Testis (tissue), 5 donors: ENCODE measurements at places on chromosomes 16 and 17. TPM values are rescaled to one million over a fixed set of nuclear protein-coding genes. Genes with fewer than 3 reads are reported as not detected.
A peak's percentile ranks its signal among the peaks of the same experiment; 100 is the strongest.

DNA sequence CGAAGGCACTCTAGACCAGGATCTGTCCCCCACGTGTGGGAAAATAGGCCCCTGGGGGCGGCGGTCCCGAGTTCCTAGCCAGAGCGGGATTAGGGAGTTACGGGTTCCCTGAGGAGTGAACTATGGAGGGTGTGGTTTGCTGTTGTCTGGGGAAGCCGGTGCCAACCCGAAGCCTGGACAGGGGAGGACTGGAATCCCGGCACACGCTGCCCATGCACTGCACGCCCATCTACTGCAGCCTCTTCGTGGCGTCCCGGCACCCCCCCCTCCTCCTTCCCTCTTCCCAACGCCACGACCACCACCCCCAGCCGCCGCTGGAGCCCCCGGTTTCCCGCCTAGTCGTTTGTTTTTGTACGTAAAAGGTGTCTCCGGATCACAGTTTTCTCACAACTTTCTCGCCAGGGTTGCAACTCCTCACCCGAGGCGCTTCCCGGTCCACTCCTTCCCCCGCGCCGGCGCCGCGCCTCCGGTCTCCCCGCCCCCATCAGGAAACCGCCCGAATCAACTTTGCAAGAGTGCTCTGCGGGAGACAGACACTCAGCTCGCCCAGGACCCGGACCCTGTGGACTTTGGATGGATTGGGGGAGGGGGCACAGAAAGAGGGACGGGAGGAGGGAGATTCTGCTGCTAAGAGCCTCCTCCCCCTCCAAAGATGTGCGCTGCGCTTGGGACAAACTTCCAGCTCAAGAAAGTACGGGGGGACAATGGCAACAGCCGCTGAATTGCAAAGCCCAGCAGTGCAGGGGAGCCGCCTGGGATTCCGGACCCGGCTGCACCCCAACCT, 1.4 kb upstream of the LHX1 start:
- H3K27ac ChIP-seq: no peak overlapping the region
- H3K36me3 ChIP-seq: no peaks in the 10 kb centered on the region
- H3K4me3 ChIP-seq: peak overlapping the region; percentile 16
- H3K27me3 ChIP-seq: peaks cover 27% of the 10 kb centered on the region
- DNase-seq: no peak

- H3K27me3 ChIP-seq: no peaks in the 10 kb centered on the region
- peak; percentile 67 for DNase-seq
- no peaks in the 10 kb centered on the region for H3K36me3 ChIP-seq
- H3K4me3 ChIP-seq: no peak overlapping the region
- peak overlapping the region; percentile 93 for H3K27ac ChIP-seq
- peaks cover 41% of the 10 kb centered on the region for H3K4me1 ChIP-seq
Measured at GRCh38 chr17:76707985-76708807, 2.6 kb downstream of the MXRA7 start.

GRCh38 chr16:46996391-46996790, 22.9 kb upstream of the DNAJA2 start:
- no peak overlapping the region for H3K27ac ChIP-seq
- no peak for DNase-seq

DNA sequence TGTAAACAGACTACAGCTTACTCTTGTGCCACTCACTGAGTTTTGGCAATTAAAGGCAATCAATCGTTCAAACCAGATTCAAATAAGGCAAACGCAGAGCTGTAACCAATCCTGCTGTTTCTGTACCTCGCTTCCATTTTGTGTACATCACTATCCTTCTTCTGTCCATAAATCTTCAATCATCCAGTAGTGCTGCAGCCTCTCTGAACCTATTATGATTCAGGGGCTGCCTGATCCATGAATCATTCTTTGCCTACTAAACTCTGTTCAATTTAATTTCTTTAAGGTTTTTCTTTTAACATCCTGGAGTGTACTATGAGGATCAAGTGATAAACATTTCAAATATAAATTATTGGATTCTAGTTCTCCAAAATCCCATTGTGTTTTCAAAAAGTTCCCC, 93.9 kb downstream of the CEP112 start:
- no peak overlapping the region for H3K4me3 ChIP-seq
- no peak for DNase-seq
- no peaks in the 10 kb centered on the region for H3K4me1 ChIP-seq
- no peak overlapping the region for H3K27ac ChIP-seq
- no peaks in the 10 kb centered on the region for H3K27me3 ChIP-seq

DNA sequence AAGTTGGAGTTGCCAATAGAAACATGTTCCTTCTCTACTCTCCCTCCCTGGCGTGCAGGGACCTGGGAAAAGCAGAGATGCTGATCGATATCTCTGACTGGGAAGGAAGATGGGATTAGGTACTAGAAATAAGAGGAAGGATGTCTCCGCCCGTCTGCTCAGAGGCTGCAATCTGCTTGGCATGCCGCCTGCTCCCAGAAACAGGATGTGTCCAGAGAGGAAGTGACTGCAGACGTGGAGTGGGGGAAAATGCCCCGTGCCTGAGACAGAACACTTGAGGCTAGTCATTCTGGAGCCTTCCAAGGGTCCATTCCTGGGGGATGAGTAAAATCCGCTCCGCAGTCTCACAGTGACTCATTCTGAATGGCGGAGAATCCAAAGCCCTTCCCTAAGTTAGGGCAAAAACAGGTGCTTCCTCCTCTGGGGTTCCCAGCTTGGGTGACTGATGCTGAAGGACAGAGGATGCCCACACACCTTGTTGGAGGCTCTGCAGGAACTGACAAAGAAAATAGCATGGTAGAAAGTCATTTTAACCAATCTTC, 45.0 kb upstream of the SMURF2 start:
- no peak overlapping the region for H3K4me3 ChIP-seq
- H3K36me3 ChIP-seq: no peaks in the 10 kb centered on the region
- no peak overlapping the region for H3K27ac ChIP-seq
- peaks cover 15% of the 10 kb centered on the region for H3K4me1 ChIP-seq
- H3K27me3 ChIP-seq: no peaks in the 10 kb centered on the region

GRCh38 chr17:1241929-1242328, 28.3 kb upstream of the BHLHA9 start:
- no peak overlapping the region for H3K4me3 ChIP-seq
- no peaks in the 10 kb centered on the region for H3K36me3 ChIP-seq
- DNase-seq: no peak
- no peaks in the 10 kb centered on the region for H3K27me3 ChIP-seq
- no peak overlapping the region for H3K27ac ChIP-seq

DNA sequence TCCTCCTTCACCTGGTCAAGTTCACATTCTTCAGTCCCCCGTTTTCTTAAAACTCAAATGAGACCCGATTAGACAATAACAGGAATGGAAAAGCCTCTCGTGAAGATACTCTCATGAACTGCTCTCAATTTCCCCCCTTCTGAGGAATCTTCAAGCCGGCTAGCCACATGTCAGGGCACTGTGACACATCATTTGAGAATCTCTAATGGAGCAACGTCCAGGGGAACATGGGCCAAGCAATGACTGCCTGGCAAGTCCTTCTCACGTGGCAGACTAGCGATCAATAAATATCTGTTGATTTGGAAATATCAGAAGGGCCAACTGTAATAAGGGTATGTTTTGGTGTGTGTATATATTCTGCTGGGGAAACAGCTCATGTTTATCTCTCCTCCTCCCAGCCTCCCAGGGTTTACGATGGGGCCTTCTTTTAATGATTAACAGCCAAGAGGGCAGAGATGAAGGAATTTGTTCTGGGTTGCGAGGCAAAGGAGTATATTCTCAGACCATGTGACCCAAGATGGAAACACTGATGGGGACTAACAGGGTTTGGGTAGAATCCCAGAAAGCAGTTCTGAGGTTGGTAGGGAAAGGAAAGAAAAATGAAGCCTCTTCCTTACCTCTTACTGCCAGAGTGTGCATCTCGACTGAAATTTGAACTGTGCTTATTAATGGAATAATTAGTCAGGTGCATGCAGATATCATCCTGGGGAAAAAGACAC, 21.4 kb downstream of the TTLL6 start:
- no peak for DNase-seq
- no peak overlapping the region for H3K4me3 ChIP-seq
- no peaks in the 10 kb centered on the region for H3K27me3 ChIP-seq
- H3K4me1 ChIP-seq: no peaks in the 10 kb centered on the region

GRCh38 chr16:20310421-20311395, 16.6 kb downstream of the GP2 start:
- no peak overlapping the region for H3K27ac ChIP-seq
- no peaks in the 10 kb centered on the region for H3K27me3 ChIP-seq
- DNase-seq: no peak
- H3K36me3 ChIP-seq: no peaks in the 10 kb centered on the region

- H3K4me1 ChIP-seq: no peaks in the 10 kb centered on the region
- H3K27ac ChIP-seq: no peak overlapping the region
- H3K36me3 ChIP-seq: no peaks in the 10 kb centered on the region
Measured at GRCh38 chr17:11391134-11391533, 150.1 kb downstream of the SHISA6 start.

The RNF112 gene
- total RNA-seq: 2.1 TPM

- H3K4me3 ChIP-seq: no peak overlapping the region
- DNase-seq: no peak
- no peaks in the 10 kb centered on the region for H3K4me1 ChIP-seq
- no peaks in the 10 kb centered on the region for H3K27me3 ChIP-seq
Measured at GRCh38 chr16:27169511-27170071, 33.7 kb upstream of the KDM8 start.

The KRT31 gene
- total RNA-seq: not detected

The KRT36 gene
- 0.24 TPM for total RNA-seq
